Psoas muscle (tissue), 8 donors: ENCODE measurements at places on chromosomes 11 and 22.

GRCh38 chr11:117833401-117833891 lies 8.9 kb upstream of the FXYD2 start:
- peak; percentile 93 for DNase-seq

DNA sequence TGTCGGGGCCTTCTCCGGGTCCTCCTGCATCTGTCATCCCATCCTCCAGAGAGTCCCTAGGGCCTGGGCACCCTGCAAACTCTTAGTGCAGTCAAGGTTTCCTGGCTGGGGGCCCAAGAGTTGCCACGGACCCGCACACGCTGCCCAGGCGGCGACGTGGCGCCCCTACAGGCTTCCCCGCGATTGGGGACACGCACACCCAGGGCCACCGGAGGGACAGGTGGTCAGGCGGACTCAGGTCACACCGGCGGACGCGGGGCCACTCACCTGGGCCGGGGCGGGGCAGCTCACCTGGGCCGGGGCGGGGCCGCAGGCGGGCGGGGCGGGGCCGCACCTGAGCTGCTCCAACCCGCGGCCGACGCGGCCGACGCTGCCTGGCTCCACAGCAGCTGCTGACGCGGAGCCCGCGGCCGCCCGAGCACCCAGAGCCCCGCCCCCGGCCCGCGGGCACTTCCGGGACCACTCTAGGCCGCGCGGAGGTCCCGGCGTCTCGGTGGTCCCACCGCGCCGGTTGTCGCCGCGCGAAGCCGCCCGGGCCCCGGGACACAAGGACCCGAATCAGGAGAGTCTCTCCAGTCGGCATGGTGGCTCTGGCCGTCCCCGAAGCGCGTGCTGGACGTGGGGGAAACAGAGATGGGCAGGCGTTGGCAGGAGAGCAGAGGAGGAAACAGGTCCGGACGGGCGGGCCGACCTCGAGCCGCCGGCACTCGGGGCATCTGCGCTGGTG lies at the start of gene ZNF70:
Gene ZNF70 (minus strand): TSS at position 399 of the 727 bp plus-strand sequence. CDS start 5,972 bp downstream, outside the sequence.
- peak; percentile 88 for DNase-seq

DNA sequence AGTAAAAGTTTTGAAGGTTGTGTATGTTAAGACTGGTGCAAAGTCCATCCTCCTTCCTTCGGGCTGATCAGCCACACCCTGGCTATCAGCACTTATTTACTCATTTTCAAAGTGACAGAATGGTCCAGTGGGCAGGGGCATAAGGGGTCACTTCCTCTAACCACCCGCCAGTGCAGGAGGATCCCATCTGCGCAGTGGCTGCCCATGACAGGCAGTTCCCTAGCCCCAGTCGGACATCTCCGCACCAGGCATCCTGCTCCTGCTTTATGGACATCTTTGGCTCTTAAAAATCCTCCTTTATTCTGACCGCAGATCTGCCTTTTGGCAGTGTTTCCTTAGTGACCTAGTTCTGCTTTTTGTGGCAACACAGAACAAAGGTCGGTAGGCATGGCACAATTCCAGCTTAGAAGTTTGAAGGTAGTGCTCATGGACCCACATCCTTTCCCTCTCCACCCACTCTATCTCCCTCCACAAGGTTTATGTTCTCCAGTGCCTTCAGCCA lies 55.9 kb downstream of the BMAL1 start:
- no peak for DNase-seq

GRCh38 chr11:69477086-69477485 lies 4.4 kb upstream of the LINC01488 start:
- peak; percentile 7 for DNase-seq

DNA sequence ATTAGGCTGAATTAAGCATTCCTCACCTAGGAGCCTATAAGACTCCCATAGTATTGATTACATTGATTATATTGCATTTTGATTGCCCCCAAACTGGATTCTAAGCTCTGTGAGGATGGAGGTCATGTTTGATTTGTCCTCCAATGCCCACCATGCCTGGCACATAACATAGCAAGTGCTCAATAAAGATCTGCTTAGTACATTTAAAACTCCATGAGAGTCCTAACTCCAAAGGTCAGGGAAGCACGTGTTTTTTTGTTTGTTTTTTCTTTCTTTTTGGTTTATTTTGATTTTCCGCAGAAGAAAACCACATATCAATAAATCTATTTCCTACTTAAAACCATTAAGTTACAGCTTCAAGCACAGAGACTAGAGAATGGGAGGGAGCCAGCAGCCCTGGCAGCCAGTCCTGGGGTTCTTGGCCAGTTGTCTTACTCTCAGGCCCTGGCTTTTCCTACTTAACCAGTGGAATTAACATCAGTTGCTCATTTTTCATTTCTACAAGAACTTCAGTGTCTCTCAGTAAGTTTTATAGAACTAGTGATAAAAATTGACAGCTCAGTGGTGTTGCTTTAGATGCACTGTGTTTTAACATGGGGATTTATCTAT lies 429.9 kb upstream of the CCDC90B start:
- DNase-seq = peak; percentile 18

DNA sequence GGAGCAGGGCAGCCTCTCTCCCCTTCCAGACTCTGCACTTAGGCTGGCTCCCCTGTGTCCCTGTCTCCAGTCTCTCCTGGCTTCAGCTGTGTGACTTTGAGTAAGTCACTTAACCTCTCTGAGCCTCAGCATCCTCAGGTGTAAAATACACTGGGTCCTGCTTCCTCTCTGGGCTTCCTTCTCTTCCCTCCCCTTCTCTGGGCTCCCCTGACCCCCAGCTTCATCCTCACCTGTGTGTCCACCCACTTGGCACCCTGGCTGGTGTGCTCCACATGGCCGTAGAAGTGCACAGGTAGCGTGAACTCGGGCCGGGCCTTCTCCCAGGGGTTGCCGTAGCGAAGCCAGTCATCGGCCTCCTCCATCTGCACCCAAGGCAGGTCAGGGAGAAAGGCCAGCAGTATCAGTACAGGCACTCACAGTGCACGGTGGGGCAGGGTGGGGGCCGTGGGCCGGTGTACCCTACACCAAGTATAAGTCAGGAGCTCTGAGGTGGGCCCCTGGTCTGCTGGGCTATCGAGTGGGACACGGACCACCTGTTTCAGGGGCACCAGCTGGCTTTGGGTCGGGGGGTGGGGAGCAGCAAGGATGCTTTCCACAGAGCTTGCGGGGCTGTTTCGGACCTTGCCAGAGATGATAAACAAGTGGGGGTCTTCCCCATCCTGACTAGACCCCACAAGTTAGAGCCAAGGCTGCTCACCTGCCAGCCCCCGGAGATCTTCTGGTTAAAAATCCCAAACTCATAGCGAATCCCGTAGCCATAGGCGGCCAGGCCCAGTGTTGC lies 2.0 kb downstream of the PYGM start:
- peak; percentile 50 for DNase-seq

- DNase-seq = no peak
Measured at GRCh38 chr11:64337538-64338249, 2.3 kb upstream of the CCDC88B start.

DNA sequence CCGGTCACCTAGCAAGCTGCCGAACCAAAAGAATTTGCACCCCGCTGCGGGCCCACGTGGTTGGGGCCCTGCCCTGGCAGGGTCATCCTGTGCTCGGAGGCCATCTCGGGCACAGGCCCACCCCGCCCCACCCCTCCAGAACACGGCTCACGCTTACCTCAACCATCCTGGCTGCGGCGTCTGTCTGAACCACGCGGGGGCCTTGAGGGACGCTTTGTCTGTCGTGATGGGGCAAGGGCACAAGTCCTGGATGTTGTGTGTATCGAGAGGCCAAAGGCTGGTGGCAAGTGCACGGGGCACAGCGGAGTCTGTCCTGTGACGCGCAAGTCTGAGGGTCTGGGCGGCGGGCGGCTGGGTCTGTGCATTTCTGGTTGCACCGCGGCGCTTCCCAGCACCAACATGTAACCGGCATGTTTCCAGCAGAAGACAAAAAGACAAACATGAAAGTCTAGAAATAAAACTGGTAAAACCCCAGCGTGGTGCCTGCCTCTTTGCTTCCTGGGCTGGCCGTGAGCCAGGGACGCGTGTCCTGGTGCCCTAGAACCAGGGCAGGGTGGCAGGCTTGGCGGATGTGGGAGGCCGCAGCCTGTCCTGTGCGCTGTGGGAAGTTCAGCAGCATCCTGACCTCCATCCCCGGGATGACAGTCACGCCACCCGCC lies 13.2 kb downstream of the CCND1 start:
- no peak for DNase-seq

- DNase-seq = peak; percentile 14
Measured at GRCh38 chr11:134370526-134371435, 39.0 kb downstream of the GLB1L2 start.

DNA sequence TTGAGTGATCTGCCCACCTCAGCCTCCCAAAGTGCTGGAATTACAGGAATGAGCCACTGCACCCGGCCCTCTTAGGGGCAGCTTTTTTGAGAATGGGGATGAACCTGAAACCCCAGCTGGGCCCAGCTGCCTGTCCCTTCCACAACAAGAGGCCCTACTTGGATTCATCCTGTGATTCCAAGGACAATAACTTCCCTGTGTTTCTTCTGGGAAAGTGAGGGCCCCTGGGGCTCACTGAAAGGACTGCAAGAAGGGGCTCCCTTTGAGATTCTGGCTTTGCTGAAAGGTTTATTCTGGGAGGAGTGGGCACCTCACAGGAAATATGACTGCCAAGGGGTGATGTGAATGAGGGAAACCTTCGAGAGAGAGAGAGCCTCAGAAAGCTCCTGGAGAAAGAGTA lies 12.3 kb upstream of the GNAZ start:
- DNase-seq = no peak

GRCh38 chr11:126354631-126355323 lies 709 bp upstream of the ST3GAL4 start:
- no peak for DNase-seq

DNA sequence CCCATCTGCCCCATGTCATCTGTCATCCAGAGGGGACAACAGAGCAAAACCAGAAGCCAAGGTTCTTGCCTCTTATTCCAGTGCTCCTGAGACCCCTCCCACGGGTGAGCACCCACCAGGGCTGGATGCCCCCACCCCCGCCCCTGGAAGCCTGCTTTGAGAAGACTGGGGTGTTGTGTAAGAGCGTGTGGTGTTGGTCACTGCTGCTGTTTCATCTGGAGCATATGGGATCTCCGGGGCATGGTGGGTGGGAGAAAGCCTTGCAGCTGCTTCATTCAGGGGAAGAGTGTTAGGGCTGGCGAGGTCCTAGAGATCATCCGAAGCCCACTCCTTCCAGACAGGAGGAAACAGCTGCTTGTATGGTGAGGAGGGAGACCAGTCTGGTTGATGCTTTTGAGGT lies 54.1 kb downstream of the CHRDL2 start:
- no peak for DNase-seq

DNA sequence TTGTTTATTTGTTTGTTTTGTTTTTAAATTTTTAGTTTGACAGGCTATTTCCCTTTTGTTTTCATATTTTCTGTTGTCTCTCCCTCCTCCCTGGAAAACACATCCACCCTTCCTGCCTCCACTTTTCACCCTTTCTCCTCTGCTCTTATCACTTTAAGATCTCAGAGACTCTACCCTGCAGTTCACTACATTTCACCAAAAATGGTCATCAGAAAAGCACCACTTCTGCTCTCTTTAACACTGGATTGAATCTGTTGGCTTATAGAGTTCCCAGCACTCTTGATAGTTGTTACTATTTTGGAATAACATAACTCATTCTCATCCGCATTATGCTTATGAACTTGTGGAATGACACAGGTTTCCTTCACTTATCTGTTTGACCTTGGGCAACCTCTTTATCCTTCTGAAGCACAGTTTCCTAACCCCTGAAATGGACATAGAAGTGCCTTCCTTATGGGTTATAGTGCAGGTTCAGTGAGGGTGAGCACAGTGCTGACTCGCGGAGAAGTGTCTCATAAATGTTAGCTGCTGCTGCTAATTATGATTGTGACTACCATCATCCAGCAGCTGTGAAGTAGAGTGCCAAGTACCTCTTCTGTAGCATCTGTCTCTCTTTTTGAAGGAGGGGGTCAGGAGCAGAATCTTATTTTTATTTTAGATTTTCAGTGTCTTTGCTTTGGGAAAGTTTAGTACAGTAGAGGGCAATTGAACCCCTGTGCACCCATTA lies 15.0 kb downstream of the TEAD1 start:
- DNase-seq = no peak

- peak; percentile 81 for DNase-seq
Measured at GRCh38 chr22:44701824-44702478, at the start of gene PRR5. TSS of gene PRR5 (plus strand) at chr22:44702204. CDS start at chr22:44702475, 271 bp downstream.

- no peak for DNase-seq
Measured at GRCh38 chr11:100841711-100842407, 154.8 kb downstream of the ARHGAP42 start.

DNA sequence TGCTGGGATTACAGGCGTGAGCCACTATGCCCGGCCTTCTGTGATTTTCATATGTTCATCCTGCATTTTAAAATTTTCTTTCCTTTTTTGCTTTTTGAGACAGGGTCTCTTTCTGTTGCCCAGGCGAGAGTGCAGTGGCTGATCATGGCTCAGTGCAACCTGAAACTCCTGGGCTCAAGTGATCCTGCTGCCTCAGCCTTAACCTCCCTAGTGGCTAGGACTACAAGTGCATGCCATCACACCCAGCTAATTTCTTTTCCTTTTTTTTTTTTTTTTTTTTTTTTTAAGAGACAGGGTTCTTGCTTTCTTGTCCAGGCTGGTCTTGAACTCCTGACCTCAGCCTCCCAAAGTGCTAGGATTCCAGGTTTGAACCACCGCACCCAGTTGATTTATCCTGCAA lies 54.1 kb upstream of the WT1 start:
- DNase-seq = no peak

DNA sequence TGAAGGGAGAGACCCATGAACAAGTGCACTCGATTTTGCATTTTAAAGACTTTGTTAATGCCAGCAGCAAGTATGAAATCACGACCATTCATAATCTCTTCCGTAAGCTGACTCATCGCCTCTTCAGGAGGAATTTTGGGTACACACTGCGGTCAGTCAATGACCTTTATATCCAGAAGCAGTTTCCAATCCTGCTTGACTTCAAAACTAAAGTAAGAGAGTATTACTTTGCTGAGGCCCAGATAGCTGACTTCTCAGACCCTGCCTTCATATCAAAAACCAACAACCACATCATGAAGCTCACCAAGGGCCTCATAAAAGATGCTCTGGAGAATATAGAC lies 5.9 kb downstream of the SERPIND1 start:
- DNase-seq = no peak

- DNase-seq = no peak
Measured at GRCh38 chr11:33197915-33198727, 36.8 kb upstream of the CSTF3 start.

DNA sequence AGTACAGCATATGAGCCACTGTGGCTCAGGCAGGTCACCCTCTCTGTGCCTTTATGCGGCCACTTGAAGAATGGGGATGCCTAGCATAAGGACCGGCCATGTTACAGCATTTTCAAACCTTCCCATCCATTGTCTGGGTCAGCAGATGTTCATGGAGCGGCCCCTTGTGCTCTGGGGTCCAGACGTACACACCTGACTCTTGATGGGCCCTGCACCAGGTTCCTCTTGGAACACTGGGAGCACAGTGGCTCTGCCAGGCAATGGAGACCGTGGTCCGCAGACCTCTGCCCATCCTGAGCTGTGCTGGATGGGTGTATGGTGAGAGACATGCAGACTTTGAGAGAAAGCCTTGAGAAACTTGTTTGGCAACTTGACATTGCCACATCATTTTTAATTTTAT lies 9.8 kb downstream of the PRDM11 start:
- no peak for DNase-seq

DNA sequence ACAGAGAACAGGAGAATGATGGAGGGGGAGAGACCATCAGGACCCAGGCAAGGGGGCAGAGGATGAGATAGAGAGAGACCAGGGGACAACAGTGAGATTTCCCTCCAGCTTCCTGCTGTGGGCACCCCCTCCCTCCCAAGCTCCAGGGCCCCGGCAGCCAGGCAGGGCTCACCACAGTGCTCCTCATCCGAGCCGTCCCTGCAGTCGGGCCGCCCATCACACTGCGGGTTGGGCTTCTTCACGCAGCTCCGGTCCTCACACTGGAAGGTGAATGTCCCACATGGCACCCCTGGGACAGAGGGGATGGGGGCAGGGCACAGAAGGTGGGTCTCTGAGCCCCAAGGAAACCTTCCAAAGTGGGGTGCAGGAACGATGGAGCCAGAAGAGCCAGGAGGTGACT lies 19.2 kb downstream of the KCTD17 start:
- DNase-seq = no peak
